ENCODE measurements at places on chromosomes 7 and 10. TPM values are rescaled to one million over a fixed set of nuclear protein-coding genes. Genes with fewer than 3 reads are reported as not detected.

GRCh38 chr10:14560791-14561765 lies 213.6 kb downstream of the FAM107B start:
- peak overlapping the region; percentile 54 for H3K27ac ChIP-seq
- no peak for DNase-seq
- no peak overlapping the region for H3K4me3 ChIP-seq
- peaks cover 34% of the 10 kb centered on the region for H3K4me1 ChIP-seq

DNA sequence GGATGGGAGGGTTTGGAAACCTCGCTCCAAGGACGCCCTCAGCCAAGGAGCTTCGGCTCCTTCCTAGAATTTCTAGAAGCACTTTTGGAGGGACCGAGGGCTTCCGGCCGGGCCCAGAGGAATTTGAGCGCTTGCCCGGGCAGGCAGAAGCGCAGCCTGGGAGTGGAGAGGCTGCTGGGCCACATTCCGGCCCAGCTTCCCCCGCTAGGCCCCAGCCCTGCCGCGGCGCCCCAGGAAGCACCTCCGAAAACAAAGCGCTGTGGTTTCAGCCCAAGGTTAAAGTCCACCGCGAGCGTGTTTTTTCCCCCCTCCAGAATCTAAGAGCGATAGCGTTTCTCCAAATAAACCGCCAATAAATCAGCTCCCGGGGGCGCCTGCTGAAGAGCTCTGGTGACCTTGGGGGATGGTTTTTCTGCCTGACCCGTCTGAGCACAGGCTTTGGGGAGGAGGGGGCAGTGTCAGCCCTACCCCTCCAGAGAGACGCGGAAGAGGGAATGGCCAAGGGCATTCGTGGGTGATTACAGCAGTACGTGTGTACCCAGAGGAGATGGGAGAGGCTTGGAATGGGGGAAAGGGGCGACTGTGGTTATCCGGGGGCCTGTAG lies 5.7 kb upstream of the TNRC18 start:
- no peaks in the 10 kb centered on the region for H3K27me3 ChIP-seq
- DNase-seq = peak; percentile 77

GRCh38 chr7:107953265-107953923 lies 49.6 kb downstream of the LAMB1 start:
- H3K4me1 ChIP-seq = peaks cover 60% of the 10 kb centered on the region
- H3K27ac ChIP-seq = peak overlapping the region; percentile 39
- H3K27me3 ChIP-seq = no peaks in the 10 kb centered on the region
- DNase-seq = no peak
- no peak overlapping the region for H3K4me3 ChIP-seq

- H3K4me3 ChIP-seq = no peak overlapping the region
- H3K4me1 ChIP-seq = peaks cover 7% of the 10 kb centered on the region
- H3K27ac ChIP-seq = no peak overlapping the region
- no peak for DNase-seq
These were observed 80.9 kb downstream of the SHH start for GRCh38 chr7:155731380-155731779.

DNA sequence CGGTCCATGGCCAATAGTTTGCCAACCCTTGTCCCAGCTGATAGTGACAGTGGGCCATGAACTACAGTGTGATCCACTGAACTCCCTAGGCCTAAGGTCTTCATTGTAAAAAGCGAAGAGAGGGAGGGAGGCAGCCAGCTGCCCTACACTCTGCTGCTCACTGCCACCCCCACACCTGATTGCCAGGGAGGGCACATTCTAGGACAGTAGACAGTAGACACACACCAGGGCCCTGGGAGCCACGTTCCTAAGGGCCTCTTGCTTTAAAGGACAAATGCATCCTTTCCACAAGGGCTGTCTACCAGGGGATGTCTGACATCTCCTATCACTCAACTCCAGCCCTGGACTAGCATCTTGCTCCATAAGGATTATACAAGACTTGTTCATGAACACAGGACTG lies 122.2 kb downstream of the DLG5 start:
- H3K4me3 ChIP-seq = no peak overlapping the region
- H3K27ac ChIP-seq = no peak overlapping the region
- DNase-seq = no peak
- H3K36me3 ChIP-seq = peaks cover 98% of the 10 kb centered on the region

DNA sequence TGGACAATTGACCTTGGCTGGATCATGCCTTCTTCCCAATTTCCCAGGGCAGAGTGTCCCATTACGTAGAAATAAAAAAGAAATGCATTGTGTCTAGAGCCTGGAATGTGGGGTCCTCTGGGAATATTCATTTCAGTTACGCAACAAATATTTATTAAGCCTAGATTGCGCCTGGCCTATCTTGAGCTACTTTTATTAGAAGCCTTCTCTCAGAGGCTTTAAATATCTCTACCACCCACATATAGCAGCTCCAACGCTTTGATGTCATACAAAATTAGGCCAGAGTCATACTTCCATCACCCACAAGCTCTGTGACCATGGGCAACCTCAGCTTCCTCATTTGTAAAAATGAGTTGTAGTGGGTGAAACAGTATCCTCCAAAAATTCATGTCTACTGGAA lies 24.9 kb upstream of the CARD11 start:
- no peaks in the 10 kb centered on the region for H3K4me1 ChIP-seq
- no peak for DNase-seq
- H3K4me3 ChIP-seq = no peak overlapping the region
- no peak overlapping the region for H3K27ac ChIP-seq

DNA sequence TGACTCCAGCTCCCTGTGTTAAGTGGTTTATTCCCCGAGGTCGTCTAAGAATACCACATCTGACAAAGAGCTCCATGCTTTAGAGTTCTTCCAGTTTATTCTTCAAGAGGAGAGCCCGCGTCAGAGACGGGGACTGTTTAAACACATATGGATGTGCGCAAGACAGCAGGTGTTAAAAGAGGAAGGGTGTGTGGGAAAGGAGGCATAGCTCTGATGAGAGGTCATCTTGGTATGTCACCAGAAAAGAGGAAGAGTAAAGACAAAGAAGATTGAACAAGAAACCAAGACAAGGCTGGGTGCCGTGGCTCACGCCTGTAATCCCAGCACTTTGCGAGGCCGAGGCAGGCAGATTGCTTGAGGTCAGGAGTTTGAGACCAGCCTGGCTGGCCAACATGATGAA lies 258.7 kb downstream of the CCDC3 start:
- H3K36me3 ChIP-seq = no peaks in the 10 kb centered on the region
- H3K4me1 ChIP-seq = no peaks in the 10 kb centered on the region
- no peak overlapping the region for H3K27ac ChIP-seq
- H3K4me3 ChIP-seq = no peak overlapping the region

GRCh38 chr7:132904209-132904608 lies 177.7 kb downstream of the CHCHD3 start:
- no peaks in the 10 kb centered on the region for H3K36me3 ChIP-seq
- no peak overlapping the region for H3K4me3 ChIP-seq
- no peak overlapping the region for H3K27ac ChIP-seq

DNA sequence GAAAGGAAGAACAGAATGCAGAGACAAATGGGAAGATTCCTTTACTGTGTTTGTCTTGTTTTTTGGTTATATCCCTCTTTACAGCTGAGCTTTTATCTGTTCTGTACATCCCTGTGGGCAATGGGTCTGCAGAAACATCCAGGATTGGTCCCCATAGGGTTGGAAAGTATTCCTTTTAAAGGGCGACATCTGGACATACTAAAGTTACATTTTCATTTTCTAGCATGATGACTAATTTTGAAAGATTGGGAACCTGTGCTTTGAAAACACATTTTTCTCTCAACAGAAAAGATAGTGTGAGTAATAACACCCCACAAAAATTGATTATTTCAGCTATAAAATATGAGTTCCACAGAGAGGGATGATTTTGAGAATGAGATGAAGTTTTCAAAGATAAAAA lies 435.8 kb downstream of the GPAM start:
- no peaks in the 10 kb centered on the region for H3K36me3 ChIP-seq
- no peak overlapping the region for H3K4me3 ChIP-seq
- no peak overlapping the region for H3K27ac ChIP-seq

GRCh38 chr7:52498366-52498765 lies 537.1 kb upstream of the POM121L12 start:
- H3K4me1 ChIP-seq = no peaks in the 10 kb centered on the region
- no peak overlapping the region for H3K4me3 ChIP-seq
- H3K36me3 ChIP-seq = no peaks in the 10 kb centered on the region
- H3K27ac ChIP-seq = no peak overlapping the region

DNA sequence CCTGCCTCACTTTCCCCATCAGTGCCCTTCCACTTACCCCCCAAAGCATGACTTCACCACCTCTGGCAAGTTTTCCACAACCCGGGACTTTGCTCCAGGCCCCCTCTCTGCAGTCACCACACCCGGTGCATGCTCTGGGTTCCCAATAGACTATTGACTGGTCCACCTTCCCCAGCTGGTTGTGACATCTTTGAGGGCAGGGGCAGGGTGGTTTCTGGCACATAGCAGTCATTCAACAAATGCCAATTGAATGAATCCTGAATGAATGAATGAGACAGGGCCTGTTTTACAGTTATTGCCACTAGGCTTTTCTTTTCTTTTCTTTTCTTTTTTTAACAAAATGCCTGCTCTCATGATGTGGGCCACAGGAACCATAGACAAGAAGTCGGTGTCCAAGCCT lies 28.8 kb upstream of the DOCK1 start:
- no peak overlapping the region for H3K4me3 ChIP-seq
- H3K4me1 ChIP-seq = no peaks in the 10 kb centered on the region
- no peak for DNase-seq
- no peak overlapping the region for H3K27ac ChIP-seq

GRCh38 chr7:131735101-131735500 lies 178.7 kb upstream of the PODXL start:
- H3K4me1 ChIP-seq = no peaks in the 10 kb centered on the region
- DNase-seq = no peak
- H3K27ac ChIP-seq = no peak overlapping the region

DNA sequence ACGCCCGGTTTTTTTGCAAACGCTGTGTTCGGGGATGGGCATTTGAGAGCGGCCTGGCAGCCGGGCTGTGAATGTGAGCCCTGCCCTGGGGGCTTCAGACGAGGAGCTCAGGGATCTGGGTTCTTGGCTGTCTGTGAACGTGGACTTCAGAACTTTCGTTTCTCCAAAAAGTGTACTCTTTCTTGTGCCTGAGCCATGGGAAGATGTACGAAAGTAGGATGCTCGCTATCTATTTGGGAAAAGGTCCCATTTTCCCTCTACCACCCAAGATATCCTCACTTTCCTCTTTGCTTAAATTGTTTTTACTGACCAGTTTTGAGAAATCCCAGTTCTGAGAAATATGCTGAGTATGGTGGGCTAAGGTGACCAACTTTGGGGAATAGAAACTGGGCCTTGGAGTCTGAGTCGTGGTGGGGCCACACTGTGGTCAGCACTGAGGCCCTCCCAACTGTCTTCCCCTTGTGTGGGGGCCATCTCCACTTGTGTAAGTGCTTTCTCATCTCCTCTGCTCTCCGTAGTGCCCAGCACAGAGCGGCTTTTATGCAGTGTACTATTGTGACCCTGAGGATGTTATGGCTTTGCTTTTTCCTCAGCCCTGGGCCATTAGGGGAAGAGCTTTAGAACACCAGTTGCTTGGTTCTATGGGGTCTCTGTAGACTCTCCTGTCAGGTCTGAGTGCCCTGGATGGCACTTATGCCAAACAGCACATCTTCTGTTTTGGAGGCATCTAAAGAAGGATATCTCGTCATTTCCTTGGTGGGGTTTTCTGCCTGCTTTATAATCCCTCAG lies 918 bp downstream of the DBNL start:
- peaks cover 17% of the 10 kb centered on the region for H3K36me3 ChIP-seq
- no peaks in the 10 kb centered on the region for H3K27me3 ChIP-seq
- peak overlapping the region; percentile 97 for H3K27ac ChIP-seq
- peak overlapping the region; percentile 68 for H3K4me3 ChIP-seq

GRCh38 chr7:30563326-30563942 lies 31.2 kb upstream of the GARS1 start:
- no peak for DNase-seq
- H3K4me1 ChIP-seq = no peaks in the 10 kb centered on the region
- peaks cover 7% of the 10 kb centered on the region for H3K36me3 ChIP-seq
- H3K27me3 ChIP-seq = no peaks in the 10 kb centered on the region
- no peak overlapping the region for H3K4me3 ChIP-seq
- H3K27ac ChIP-seq = no peak overlapping the region

- no peak overlapping the region for H3K27ac ChIP-seq
- H3K4me1 ChIP-seq = no peaks in the 10 kb centered on the region
- no peaks in the 10 kb centered on the region for H3K36me3 ChIP-seq
- no peak for DNase-seq
These were observed 182.2 kb upstream of the AOAH start for GRCh38 chr7:36906448-36906847.

DNA sequence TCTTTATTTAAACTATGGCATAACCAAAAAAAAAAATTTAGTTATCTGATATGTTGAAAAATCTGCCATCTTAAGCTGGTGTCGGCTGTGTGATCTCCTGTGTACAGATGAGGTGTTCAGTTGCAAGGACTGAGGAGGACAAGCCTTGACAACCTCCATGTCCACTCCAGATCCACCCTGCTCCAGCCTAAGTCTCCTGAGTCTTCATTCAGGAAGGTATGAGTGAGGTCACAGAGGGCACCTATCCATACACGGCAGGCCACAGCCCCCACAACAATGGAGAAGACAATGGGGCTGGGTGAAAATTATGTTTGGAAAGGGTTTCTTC lies 16.1 kb downstream of the TARP start:
- H3K27ac ChIP-seq = no peak overlapping the region
- no peaks in the 10 kb centered on the region for H3K4me1 ChIP-seq
- no peak for DNase-seq

DNA sequence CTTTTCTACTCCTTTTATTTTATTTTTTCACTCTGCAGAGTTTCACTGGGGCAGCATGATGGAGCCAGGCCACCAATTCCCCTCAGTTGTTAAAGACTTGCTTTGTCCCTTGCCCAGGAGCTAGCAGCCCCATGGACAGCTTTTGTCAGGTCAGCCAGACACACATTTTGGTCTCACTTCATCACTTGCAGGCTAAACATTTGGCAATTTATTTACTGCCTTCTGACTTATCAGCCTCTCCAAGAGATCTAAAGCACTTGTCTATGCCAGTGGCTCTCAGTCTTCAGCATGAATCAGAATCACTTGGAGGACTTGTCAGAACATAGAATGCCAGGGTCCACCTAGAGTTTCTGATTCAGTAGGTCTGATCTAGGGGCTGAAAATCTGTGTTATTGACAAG lies 66.4 kb upstream of the GDF10 start:
- H3K27ac ChIP-seq = no peak overlapping the region
- DNase-seq = no peak
- no peaks in the 10 kb centered on the region for H3K4me1 ChIP-seq
- no peak overlapping the region for H3K4me3 ChIP-seq
- no peaks in the 10 kb centered on the region for H3K36me3 ChIP-seq

ZNF804B gene
- not detected for total RNA-seq

OR2A12 gene
- total RNA-seq = not detected

TMEM184A gene
- 25.7 TPM for total RNA-seq

GRM3 gene
- total RNA-seq = not detected

SORBS1 gene
- total RNA-seq = 440 TPM

H2BK1 gene
- not detected for total RNA-seq

WDFY4 gene
- total RNA-seq = 1.2 TPM

KCNH2 gene
- 5.9 TPM for total RNA-seq

PDGFA gene
- total RNA-seq = 90.2 TPM

NKX1-2 gene
- not detected for total RNA-seq

GIMAP8 gene
- total RNA-seq = under 0.01 TPM

SLC13A4 gene
- not detected for total RNA-seq

SNX8 gene
- total RNA-seq = 11.6 TPM

MSMB gene
- total RNA-seq = 130 TPM

DIP2C gene
- total RNA-seq = 40.1 TPM

AGFG2 gene
- total RNA-seq = 16.4 TPM
